Astrocyte (in vitro differentiated cells and primary cell): ENCODE measurements at places on chromosomes 4 and X.
A peak's percentile ranks its signal among the peaks of the same experiment; 100 is the strongest.

DNA sequence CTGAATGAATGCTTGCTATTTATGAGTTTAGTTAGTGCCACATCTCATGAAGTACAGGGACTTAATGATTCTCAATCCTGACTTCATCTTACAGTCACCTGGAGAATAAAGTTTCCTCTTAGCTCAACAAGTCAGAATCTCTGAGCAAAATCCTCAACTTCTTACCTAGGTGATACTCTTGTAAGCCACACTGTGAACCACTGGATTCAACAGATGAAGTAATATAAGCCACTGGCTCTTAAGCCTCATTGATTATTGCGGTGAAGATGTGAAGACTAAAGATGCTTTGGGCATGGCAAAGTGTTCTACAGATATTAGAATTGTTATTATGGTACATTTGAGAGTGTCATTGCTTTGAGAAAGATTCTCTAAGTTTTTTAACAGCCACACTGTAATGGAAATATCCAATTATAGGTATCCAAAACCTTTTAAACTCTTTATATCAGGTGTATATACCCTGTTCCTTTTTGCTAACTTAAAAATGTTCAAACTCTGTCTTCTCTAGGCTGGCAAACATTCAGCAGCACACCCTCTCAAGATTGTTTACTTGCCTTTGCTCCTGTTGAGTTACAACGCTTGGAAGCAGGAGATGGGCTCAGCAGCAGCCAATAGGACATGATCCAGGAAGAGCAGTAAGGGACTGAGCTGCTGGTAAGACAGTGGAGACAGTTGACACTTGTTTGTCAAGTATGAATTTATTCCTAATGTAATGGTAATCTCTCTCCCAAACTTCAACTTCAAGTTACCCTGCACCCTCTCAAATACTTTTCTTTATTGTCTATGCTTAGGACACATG, 43.4 kb downstream of the TET2 start:
- no peak for DNase-seq

DNA sequence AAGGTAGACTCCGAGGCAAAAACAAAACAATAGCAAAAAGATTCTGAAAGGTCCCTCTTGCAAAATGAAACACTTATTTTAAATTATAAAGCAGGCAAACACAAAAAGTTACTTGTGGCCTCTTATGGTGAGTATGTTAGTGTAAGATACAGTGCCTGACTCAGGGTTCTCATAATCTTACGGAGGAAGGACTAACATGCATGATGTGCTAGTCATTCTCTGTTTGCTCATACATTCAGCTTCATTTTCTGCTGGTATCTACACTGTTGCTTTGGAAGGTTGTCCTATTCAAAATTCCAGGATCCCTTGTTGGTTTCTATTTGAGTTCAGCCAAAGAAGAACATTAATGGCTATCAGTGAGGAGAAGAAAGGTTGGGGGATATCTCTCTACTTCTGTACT, 249.1 kb upstream of the FAM47A start:
- DNase-seq = no peak

DNA sequence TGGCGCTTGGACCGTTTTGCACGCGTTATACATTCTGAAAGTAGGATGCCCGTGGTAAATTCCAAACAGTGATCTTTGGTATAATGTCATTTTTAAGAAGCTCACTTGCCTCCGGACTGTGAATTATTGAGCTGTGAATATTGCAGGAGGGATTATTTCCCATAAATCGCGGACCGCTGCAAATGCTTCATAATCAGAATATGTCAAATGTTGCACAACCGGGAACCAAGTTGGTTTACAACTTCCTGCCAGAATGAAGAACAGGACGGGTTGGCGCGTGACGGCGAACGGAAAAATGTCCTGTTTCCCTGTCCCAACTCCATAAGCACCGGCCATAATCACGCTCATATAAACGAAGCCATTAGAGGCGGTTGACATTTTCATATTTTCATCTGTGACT, 67.6 kb downstream of the SHOX start:
- no peak for DNase-seq

DNA sequence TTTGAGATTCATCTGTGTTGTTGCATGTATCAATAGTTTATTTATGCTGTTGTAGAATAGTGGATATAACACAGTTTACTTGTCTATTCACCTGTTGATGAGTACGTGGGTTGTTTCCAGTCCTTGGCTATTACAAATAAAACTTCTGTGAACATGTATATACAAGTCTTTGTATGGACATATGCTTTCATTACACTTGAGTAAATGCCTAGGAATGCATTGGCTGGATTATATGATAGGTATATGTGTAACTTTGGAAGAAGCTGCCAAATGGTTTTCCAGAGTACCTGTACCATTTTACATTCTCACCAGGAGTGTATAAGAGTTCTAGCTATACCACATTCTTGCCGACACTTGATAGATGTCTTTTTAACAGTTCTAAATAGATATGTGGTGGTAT, 16.5 kb downstream of the ART3 start:
- no peak for DNase-seq

DNA sequence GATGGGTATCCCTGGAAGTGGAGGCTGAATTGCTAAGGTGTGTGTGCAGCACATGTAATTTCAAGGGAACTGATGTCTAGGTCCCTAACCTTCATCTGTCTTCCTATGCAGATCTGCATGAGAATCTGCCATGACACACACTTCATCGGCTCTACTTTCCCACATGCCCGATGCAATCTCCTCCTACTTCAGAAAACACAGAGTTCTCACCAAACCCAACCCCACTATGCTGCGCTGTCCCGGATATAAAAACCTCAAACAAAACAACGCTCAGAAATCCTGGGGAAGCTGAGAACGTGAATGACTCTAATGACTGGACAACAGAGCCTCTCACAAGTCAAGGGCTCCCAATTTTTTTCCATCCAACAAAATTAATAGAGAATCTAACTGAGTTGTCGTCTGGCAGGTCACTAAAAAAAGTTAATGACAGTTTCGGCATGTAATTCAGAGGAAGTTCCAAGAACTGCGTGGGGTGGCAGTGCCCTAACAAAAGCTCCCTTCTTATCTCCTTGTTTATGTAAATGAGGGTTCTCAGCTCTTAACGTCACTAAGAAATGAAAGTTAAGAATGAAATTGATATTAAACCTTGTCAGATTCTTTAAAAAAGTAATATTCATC, 39.0 kb downstream of the STX18 start:
- peak; percentile 72 for DNase-seq

GRCh38 chrX:12360986-12361598, 222.8 kb downstream of the FRMPD4 start:
- DNase-seq = peak; percentile 12

DNA sequence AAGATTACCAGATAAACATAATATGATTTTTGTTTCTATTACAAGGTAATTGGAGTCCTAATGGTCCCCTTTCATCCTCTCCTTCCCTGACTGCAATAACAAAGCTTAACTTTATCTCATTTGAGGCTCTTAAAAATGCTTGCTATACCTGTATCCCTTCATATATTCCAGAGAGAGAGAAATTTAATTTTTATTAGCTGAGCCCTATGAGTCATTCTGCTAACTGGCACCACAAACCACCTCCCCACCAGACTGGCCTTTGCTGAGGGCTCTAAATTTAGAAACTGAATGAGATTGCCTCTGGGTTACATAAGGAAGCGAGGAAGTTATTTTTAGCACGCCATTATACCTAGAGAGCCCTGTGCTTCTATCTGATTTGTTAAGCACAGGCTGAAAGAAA, 27.4 kb downstream of the CBLL2 start:
- peak; percentile 68 for DNase-seq

- DNase-seq = no peak
These were observed 95.7 kb downstream of the CPZ start for GRCh38 chr4:8688041-8688907.

DNA sequence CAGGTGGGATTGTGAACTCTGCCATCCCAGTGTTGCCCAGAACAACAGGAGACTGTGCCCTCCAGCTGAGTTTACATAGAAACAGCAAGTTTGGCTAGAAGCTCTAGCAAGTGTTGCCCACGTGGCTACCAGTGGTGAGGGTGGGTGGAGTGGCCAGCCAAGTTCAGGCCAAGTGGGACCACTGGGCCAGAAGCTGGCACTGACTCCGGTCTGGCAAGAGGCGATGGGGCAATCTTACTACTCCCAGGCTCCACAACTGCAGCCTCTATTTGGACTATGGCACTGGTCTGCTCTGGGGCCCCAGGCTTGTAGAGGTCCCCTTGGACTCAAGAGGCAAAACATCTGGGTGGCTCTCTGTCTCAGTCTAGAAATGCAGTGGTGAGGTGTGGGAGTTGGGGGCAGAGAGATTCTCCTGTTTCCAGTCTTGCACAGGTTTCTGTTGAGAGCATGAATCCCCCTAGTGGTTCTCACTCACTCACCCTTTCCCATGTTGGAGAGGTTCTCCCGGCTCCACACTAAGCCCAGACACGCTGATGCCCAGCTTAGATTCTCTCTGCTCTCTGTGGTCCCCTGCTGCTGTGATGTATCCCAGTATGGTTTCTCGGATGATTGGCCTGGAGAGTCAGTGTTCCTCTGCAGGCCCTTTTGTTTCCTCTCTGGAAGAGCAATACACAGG, 615.3 kb downstream of the PDHA2 start:
- DNase-seq = no peak

GRCh38 chr4:39231660-39232059, 49.3 kb downstream of the WDR19 start:
- DNase-seq = no peak

GRCh38 chrX:15177316-15177715, 92.6 kb downstream of the ASB9 start:
- DNase-seq = no peak
